NCI-H774 (cell line): ENCODE measurements at places on chromosomes 5 and 9.
A peak's percentile ranks its signal among the peaks of the same experiment; 100 is the strongest.

DNA sequence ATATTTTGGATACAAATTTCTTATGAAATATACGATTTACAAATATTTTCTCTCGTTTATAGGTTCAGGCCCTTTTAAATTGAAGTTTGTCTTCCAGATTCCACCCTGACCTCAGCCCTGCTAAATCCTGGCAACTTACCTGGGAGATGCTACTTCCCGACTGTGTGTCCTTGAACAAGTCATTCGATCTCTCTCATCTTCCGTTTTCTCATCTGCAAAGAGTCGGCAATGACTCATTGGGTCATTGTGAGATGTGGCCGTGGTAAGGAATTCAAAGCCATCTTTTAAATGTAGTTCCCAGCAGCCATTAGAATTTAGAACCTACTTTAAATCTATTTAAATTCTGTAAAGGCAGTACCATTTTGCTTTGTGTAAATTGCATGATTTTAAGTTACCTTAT is 72.5 kb downstream of the LHX2 start:
- no peak for DNase-seq

DNA sequence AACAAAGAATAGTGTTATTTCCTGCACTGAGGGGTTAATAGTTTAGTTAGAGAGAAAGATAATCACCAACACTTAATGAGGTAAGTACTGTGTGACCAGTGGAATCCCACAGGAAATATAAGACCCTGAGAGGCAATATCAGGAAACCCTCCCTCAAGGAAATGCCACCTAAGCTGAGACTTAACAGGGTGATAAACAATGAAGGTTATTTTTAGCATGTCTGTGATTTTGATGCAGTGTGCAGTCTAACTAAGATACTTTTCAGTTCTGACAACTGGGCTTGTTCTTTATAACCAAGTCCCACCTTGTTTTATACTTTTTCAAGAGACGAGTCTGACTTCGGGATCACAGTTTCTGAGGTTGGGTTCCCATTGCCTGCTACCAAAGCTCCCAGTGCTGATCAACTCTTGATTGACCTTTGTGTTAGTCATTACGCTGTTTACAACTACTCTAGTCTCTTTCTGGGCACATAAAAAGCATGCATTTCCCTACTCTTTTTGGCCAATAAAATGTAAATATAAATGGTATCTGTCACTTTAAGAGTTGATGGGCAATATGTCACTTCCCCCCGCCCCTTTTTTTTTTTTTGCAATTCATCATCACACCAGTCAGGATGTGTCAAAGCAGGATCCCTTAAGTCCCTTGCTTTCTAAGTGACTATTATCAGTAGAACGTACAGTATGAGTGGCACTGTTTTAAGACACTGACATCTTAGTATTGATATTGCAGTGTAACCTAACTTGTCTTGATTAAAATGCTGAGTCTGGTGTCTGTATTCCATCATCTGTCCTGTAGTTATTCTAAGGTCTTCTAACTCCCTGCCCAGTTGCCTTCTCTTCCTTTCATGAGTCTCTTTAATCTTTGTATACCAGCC is 31.4 kb downstream of the C6 start:
- DNase-seq, result no peak

DNA sequence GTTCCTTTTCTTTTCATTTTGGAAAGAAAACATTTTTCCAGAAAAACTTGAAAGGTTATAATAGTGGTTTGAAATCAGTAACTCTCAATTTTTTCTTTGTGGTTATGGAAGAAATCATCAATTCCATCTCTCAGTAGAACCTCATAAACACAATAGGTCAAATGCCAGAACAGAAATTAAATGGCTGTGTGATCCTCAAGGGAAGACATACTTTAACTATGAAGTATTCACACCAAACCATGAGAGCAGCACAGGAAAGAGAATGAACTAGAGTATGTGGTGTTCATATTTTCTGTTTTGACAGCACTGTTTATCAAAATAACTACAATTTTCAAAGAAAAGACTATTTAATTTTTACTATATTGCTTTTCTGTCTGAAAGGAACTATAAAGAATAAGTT is 29.7 kb upstream of the EFNA5 start:
- DNase-seq, result no peak

GRCh38 chr9:89869793-89870580 is 265.2 kb downstream of the GADD45G start:
- no peak for DNase-seq

DNA sequence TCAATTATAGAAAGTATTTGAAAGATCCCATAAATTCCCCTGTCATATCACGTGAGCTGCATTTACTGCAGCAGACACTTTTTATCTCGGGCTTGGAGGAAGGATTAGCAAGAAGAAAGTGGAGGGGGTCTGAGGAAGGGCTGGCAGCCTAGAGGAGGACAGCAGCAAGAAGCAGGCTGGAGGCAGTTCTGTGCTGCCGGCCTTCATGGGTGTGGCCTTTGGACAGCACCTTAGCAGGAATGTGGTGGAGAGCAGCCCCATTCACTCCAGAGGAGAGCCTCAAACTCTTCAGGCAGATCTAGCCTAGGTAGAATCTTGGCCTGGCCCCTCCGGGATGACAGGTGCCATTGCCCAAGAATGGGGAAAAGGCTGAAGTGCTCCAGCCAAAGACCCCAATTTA is 89.8 kb upstream of the GABRP start:
- DNase-seq, result no peak

DNA sequence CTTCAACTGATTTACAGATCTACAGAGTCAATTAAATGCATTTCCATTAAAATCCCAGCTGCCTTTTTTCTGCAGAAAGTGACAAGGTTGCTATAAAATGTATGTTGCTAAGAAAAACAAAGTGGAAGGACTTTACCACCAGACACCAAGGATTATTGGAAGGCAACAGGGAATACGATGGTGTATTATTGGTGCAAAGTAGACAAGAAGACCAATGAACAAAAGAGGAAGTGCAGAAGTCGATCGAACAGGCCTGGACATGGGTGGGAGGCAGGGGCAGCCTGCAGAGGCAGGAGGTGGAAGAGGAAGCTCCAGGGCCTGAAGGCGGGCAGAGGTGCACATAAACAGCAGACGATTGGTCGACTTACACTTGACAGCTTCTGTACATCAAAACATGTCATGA is 10.6 kb upstream of the SLC6A19 start:
- DNase-seq, result no peak

DNA sequence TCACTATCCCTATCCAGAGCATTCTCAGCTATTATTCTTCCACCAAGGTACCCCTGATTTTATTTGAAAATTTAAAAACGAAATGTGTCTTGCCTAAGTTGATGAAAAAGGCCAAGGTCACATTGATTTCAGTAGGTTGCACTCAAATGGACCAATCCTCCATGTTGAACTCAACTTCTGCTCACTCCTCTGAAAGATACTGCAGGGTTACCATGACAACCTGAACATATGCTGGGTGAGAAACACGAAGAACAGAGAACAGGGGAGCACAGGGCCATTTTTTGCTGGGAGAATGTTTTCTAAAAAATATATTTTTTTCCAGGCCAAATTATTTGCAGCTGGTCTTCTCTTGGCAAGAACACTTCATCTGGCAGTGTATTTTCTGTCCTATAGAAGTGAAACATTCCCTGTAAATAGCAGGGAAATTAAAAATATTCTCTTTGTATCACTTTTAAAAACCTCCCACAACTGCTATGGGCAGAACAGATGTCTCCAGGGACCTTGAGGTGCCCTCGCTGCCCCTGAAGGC is 215.9 kb downstream of the NXNL2 start:
- no peak for DNase-seq

GRCh38 chr5:96997265-96997859 is 61.5 kb downstream of the LNPEP start:
- no peak for DNase-seq

- DNase-seq, result peak; percentile 52
Measured at GRCh38 chr5:122311961-122312590, at the start of gene SNCAIP. Gene SNCAIP, plus strand, starts transcription at chr5:122312237. Its CDS starts 78,898 bp downstream, at chr5:122391135.

DNA sequence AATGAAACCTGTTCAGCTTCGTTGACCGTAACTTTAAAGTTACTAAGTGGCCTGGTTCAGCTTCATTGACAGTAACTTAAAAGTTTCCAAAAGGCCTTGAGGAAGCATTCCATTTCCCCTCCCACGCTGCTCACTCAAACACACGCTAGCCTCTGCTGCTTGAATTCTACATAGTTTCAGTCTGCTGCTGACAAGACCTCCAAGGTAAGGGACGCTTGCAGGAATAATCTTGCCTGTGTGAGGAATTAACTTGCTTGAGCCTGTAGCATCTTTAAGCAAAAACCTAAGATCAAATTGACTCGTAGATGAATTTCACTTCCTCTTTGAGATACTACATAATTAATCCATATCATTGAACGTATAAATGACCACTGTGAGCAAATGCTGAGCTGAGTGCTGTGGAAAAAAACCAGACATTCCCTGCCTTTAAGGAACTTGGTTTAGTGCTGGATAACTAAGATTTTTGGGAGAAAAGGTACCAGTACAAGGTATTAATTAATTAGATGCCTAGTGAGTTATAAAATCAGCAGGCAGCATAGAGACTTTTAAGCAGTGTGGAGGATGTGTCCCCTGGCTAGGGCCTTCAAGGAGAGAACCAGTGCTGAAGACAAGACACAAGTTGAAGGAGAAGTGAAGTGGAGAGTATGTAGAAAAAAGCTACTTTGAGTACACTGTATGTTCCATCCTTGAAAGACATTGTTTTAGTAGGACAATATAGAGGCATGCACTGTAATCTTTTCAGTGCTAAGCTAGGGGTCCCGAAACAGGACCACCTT is 39.2 kb downstream of the GRAMD2B start:
- no peak for DNase-seq

- no peak for DNase-seq
Measured at GRCh38 chr9:118230329-118230728, 526.1 kb downstream of the TLR4 start.

DNA sequence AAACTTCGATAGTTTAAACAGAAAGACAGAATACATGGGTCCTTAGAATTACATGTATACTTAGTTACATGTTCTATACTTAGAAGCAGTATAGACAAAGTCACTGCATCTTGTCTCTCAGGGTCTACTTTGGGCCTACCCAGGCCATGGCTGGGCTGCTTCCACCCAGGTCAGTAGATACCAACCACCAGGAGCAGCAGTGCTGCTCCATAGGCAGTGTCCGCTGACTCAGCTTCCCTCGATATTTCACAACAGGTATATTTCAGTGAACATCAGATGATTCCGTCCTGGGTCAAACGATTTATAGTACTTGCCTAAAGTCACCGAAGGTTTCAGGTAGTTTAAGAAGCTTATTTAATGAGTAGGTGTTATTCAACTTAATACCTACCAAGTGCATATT is 18.0 kb downstream of the IARS1 start:
- no peak for DNase-seq

DNA sequence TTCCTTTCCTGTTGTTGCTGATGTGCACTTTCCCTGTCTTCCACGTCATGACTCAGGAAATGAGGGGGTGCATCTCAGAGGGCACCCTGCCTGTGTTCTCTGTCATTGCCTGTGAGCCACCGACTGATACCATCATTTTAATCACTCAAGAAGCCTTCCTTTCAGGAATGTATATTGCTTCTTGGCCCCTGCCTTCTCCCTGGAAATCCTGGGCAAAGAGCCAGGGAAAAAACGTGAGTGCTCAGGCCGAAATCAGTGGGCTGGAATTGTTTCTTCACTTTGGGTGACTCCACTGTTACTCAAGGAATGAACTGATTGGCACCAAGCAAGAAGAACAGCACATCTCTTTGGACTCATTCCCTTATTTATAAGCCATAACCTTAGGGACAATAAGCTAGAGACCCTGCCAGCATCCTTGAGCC is 126.1 kb downstream of the SNX18 start:
- DNase-seq, result no peak

DNA sequence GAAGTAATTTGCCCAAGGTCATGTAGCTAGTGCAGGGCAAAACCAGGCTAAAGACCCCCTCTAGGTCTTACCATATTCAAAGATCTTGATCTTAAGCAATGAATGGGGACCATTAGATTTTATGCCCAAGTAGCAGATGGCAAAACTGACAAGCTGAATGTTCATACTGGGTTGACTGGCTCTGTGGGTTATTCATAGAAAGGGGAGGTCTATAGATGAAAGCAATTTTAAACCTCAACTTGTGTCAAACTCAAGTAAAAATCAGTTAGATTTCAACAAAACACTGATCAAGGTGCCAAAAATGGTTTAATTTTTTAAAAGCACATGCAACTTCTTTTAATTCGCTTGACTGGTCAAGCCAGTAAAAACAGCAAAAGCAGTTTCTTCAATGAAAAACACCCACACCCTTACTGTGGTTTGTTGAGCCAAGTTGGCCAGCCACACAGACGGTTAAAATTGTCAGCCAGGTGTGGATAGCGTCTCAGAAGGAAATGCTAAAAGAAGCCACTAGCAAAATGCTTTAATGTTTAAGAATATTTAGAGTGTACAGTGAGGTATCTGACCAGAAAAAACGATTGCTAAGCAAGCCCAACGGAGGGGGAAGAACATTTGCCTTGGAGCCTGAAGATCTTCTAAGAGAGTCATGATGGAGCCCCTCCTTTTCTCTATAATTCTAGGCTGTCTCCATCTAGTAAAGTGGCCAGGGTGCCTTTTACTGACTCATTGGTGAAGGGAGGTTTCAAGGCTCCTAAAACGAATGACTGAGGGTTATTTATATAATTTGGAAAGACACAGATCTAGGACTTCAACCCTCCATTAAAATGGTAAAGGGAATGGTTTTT is 539.6 kb upstream of the CLINT1 start:
- no peak for DNase-seq

DNA sequence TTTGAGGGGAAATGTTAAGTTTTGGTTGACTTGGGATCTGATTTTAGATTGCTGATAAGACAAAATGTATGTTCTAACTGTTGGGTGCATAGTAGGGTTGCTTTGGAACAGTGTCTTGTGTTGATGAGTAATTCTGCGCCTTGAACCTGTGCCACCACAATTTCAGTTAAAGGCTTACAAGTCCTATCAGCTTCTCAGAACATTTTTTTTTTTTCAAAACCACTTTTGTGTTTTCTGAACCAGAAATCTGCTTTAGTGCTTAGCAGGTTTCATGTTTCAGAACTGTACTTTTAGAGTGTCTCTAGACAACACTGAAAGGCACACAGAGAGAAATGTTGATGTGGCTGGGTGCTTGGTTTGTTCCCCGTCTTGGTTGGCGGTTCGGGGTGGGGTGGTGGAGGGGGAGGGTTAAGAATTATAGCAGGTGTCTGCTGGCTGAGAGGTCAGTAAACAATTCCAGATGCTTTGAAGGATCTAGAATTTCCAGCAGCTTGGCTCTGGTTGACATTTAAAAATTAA is 84.6 kb downstream of the ANKRD55 start:
- DNase-seq, result peak; percentile 28

DNA sequence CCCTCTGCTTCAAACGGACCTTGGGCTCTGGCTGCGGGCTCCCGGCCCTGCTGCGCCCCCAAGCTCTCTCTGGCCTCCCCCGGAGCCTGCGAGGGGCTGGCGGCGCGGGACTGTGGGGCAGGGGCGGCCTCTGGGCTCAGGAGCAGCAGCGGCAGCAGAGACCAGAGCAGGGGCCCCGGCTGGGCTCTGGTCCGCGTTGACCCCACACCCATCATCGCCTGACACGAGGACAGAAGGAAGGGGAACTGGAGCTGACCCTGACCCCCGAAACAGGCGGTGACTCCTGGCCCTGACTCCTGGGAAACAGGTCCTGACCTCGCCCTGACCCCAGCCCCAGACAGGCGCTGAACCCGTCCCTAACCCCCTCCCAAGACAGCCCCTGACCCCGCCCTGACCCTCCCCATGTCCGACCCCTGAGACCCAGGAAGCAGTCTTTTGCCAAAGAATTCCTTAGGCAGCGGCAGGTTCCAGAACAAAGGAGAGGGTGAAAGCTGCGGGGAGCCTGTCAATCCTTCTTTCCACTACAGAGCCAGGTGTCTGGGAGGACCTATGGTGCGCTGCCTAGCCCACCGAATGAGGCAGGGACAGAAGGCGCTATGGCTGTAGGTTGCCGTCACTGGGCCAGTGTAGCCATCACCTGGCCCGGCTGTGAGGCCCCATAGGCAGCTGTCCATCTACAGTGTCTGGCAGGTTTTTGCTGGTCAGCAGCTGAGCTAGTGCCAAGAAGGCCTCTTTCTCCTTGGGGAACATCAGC is 74.7 kb upstream of the SPTLC1 start:
- no peak for DNase-seq
